Cerebellar nuclear complex (tissue), 1 donor: ENCODE measurements at places on chromosomes 13 and 19.
A peak's percentile ranks its signal among the peaks of the same experiment; 100 is the strongest.

- no peak for DNase-seq
These were observed 56.6 kb downstream of the CEBPG start for GRCh38 chr19:33429891-33430673.

DNA sequence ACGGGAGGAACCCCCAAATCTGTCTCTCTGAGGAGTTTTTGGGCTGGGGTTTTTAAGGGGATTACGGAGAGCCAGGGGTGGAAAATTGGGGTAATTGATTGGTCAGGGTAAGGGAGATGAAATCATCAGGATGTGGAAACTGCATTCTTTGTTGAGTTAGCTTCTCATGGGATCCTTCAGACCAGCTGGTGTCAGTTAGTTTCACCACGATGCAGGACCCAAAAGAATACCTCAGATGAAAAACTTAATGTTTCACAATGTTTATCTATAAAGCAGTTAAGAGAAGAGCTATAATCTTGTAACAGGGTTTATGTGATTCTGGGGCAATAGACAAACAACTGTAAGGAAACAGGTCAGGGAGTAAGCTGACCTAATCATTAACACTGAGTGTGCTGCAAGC lies 230.8 kb downstream of the POU4F1 start:
- no peak for DNase-seq

DNA sequence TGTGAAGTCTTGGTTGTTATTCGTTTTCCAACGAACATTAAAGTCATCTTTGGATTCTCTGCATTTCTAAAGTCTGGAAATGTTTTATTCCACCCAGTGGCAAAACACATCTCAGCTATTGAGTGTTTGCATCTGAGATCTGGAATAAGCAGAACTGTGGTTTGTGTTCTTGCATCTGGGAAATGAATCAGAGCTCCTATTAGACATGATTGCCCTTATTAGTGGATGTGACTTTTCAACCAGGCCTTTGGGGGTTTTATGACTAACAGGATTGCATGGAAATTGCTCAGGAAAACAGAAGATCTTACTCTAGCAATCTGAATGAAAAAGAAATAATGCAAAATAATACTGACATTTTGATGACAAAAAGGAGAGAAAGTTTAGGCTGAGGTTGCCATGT lies 488.8 kb downstream of the IRS2 start:
- no peak for DNase-seq

DNA sequence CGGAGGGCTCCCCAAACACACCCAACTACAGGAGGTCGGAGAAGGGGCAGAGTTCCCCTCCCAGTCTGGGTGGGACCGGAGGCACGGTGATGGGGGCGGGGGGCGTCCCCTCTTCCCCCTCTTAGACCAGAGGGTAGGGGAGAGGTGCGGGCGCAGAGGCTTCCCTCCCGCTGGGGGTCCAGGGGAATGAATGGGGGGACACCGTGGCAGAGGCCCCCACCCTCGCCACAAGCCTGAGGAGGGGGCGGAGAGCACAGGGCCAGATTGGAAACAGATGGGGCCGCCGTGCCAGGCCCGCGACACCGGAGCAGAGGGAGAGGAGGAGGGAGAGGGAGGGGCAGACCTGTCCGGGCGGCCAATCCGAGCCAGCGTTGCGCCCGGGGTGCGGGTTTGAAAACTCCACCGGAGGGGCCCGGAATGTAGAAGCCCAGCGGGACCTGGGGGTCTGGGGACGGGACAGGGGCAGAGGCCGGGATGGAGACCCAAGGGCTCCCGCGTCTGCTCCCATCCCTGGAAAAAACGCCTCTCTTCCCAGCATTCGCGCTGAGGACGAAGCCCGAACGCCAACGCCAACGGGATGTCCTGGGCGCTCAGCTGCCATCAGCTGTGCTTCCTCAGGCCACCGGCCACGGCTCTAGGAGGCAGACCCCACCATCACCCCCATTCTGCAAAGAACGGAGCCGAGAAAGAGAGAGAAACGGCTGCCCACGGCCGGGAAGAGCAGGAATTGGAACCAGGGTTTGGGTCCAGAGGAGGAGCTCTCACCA lies 46.8 kb downstream of the PTPRS start:
- DNase-seq: no peak

DNA sequence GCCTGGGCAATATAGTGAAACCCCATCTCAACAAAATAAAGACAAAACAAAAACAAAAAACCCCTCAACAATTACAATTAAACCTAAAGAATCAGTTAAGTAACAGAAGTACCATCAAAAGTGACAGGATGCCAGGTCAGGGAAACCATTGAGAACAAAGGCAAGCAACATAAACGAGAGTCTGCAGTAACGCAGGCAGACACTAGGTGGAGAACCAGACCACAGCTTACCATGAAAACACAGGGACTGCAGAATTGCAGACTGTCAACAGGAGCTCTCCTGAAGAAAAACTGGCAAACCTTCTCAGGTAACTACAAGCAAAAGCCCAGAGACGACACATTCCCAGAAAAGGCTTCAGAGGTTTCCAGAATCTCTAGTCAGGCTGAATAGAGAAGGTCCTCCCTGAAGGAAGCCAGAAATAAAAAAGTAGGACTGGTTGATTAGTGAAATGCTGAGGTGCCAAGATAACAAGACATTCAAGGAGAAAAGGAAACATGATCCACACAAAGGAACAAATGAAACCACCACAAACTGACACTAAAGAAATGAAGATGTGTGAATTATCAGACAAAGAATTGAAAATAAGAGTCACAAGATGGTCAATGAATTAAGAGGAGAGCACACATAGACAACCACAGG lies 2.2 kb upstream of the ZNF665 start:
- peak; percentile 75 for DNase-seq
